Left renal pelvis (tissue), 4 donors: ENCODE measurements at places on chromosomes 12 and 14. TPM values are rescaled to one million over a fixed set of nuclear protein-coding genes. Genes with fewer than 3 reads are reported as not detected.

The GPR135 gene
- polyA plus RNA-seq = 4.0 TPM

The TAS2R42 gene
- not detected for polyA plus RNA-seq

The RAB15 gene
- 31.4 TPM for polyA plus RNA-seq

The OR4N5 gene
- not detected for polyA plus RNA-seq

The HOXC4 gene
- polyA plus RNA-seq = 49.4 TPM

The KRT71 gene
- polyA plus RNA-seq = not detected

The TRPV4 gene
- 9.7 TPM for polyA plus RNA-seq

The RPGRIP1 gene
- polyA plus RNA-seq = 0.52 TPM

The LBHD2 gene
- polyA plus RNA-seq = not detected

The DHH gene
- 0.60 TPM for polyA plus RNA-seq

The ADCY6 gene
- polyA plus RNA-seq = 73.8 TPM

The TMTC1 gene
- 23.9 TPM for polyA plus RNA-seq

The PRKAB1 gene
- 30.9 TPM for polyA plus RNA-seq

The KCNA1 gene
- 0.26 TPM for polyA plus RNA-seq

- DNase-seq = no peak
These were observed 63.1 kb downstream of the ARL6IP4 start for GRCh38 chr12:123043536-123044001.

- DNase-seq = no peak
These were observed 276.0 kb downstream of the FOXG1 start for GRCh38 chr14:29042551-29042950.

GRCh38 chr14:30621354-30621939 lies 672 bp upstream of the SCFD1 start:
- peak; percentile 22 for DNase-seq

GRCh38 chr14:88599326-88599725 lies 36.5 kb downstream of the ZC3H14 start:
- DNase-seq = no peak

DNA sequence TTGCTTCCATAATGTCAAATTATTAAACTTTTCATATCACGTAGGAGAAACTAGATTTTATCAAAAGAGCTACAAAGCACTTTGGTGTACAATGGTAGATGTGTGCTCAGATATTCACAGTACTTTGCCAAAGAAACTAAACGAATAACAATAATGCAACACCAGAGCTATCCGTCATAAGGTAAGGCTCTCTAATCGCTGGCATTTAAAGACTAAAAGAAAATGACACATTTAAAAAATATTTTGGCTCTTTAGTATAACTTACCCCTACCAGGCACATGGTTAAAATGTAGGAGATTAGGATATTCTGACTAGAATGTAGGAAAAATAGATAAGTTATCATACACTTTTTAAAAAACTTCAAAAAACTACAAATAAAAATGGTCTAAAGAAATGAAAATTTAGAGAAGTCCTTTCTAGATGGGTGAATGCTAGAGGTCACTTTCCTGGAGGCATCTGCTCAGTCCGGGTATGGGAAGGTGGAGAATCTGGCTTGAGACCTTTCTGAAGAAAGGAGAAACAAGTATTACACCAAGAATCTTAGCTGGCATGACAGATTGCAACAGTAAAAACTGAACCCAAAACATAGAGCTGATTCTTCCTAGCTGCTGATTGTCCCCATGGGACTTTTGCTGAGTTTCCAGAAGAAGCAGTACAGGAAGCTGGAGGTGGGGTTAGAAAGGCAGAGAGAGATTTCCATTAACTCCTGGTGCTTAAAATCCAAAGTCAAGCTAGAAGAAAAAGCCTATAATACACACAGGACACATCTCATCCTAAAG lies 67.9 kb downstream of the FAR2 start:
- no peak for DNase-seq

DNA sequence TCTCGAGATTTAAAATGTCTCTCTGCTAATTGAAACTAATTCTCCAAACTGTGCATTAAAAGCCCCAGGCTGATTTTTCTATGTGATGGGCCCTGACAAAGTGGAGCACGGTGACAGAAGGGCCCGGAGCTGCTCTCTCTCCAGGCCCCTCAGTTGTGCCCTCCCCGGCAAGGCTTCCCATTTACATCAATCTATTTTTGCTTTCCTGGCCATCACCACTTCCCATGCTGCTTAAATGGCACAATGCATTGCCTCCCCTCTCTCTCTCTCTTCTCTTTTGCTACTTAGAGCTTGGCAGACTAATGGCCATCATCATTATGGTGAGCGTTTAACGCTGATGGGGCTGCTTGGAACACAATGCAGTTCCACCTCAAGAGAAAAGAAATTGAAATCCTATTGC lies 270.7 kb upstream of the DIO3 start:
- no peak for DNase-seq

DNA sequence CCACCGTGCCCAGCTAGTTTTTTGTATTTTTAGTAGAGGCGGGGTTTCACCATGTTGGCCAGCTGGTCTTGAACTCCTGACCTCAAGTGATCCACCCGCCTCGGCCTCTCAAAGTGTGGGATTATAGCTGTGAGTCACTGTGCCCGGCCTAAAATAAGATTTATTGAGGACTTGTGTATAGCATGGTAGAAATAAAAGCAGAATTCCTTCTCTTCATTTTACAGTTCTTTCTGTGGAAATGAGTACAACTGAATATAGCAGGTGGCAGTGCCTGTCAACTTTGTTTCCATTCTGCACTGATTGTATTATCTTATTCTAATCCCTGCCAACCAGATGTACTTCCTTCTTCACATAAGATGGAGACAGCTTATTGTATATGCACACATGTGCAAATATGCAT lies 41.0 kb downstream of the DIP2B start:
- no peak for DNase-seq

GRCh38 chr12:127005406-127005805 lies 1261.6 kb upstream of the TMEM132C start:
- no peak for DNase-seq

DNA sequence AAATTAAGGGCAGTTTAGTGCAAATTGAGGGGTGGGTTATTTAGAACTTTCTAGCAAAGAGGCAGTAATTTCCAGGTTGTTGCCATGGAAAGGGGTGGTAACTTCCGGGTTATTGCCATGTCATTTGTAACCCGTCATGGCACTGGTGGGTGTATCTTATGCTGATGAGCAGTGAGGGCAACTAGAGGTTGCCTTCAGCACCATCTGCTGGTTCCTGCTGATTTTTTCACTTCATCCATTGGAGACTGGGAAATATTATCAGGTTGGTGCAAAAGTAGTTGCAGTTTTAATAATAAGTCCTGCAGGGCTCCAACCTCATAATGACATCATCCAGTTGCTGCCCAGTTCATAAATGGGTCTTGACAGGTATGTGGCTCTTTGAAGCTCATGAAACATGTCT lies 24.4 kb upstream of the SERPINA4 start:
- no peak for DNase-seq

DNA sequence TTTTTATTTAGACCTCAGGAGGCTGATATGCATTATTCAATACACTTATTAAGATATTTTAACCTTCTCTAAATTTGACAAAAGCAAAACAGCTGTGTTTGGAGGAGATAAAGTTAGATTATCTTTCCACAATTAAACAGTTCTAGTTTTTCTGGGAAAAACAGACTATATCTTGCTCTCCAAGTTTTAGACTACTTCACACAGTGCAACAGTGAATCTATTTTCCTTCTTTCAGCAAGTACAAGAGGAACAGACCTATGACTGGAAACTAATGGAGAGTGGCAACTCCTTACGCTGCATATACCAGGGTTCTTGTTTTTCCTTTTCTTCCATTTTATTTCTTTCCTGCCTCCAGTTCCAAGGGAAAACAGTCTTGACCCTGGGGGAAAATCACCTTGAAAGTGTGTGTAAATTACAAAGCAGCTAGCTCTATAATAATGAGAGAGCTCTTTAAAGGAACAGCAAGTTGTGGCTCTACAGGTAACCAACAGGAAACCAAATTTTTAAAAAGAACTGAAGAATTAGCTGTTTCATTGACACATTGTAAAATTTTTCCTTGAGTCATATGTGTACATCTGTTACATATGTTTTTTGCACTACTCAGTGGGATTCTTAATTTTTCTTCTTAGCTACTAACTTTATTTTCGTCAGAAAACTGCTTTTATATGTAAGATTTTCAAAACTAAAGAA lies 27.4 kb downstream of the DNM1L start:
- DNase-seq = no peak

- no peak for DNase-seq
These were observed 11.3 kb downstream of the GARIN6 start for GRCh38 chr12:99658671-99659349.

DNA sequence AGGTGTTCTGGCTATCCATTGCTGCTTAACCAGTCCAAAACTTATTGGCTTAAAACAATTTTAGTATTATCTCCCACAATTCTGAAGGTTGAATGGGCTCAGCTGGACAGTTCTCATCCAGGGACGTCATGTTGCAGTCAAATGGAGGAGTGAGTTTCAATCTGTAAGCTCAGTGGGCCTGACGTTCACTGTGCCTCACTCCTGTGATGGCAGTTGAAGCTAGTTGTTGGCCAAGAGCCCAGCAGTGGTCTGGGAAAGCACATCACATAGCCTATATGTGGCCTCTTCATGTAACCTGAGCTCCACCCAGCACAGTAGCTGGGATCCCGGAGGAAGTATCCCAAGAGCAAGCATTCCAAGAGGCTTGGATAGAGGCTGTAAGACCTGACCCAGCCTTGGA lies 40.6 kb upstream of the CDKN3 start:
- DNase-seq = no peak

DNA sequence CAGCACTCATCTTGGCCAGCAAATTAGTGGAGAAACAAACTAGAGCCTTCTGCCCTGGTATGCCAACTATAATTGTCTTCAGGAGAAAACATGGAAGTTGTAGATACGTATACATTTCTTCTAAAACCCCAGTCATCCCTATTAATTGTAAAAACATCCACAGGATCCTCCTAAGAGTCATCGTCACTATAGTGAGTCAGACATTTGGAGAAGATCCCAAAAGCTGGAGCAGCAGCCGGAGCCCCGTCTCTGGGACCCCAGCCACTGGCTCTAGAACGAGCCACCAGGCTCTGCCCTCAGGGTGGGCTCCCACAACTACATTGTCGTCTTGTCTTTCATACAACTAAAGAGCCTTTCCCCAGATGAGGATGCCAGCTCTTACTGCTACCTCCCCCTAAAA lies 15.5 kb downstream of the PRKAB1 start:
- no peak for DNase-seq

GRCh38 chr12:127282786-127283565 lies 984.0 kb upstream of the TMEM132C start:
- no peak for DNase-seq

- no peak for DNase-seq
These were observed 645.2 kb downstream of the MED13L start for GRCh38 chr12:115632308-115632707.

- no peak for DNase-seq
These were observed 13.7 kb downstream of the OXA1L start for GRCh38 chr14:22780105-22780679.
